ENCODE measurements at places on chromosomes 1 and 21.

DNA sequence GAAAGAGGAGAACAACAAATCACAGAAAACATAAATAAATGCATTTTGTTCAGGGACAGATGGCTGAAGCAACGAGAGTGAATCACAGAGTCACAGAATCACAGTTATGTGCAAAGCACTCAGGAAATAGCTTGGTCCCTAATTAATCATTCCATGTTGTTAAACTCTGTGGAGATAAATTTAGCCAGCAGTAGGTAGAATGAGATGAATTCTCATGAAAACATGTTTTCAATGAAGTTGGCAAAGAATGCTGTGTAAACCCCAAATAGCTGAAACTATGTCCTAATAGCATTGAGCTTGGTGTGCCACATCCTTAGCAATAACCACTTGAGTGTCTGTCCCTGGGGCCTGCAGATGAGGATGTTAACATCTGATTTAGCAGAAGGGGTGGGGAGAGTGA is 20.4 kb downstream of the LEPR start:
- no peak for DNase-seq

DNA sequence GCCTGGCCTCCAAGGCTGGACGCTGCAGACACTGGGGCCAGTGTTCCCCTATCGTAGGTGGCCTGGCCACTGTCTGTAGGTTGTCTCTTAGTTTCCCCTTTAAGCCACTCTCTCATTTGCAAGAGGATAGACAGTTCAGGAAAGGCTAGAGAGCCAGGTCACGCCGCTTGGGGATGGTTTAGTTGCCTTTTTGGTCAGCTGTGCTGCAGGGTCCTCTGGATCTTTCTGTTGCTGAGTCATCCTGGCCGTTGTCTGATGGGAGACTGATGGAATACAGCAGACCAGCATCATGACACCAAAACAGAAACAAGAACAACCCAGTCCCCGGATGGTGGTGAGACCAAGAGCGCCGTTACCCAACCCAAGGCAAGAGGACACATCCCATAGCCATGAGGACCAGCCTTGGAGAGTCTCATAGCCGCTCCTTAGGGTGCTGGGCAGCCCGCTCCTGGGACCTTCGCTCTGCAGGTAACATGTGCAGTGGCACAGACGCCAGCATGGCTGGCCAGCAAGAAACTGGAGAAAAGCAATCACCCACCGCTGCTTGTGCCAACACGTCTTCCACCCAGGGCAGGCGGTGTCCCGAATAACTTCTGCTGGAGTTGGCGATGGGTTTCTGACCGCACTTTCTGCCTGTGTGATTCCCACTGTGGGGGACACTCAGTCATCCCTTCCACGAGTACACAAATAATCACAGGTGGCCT is 79.1 kb upstream of the COL6A1 start:
- DNase-seq, result no peak

- peak; percentile 17 for DNase-seq
These were observed 1.1 kb downstream of the TTC3 start for GRCh38 chr21:37074197-37074510.

DNA sequence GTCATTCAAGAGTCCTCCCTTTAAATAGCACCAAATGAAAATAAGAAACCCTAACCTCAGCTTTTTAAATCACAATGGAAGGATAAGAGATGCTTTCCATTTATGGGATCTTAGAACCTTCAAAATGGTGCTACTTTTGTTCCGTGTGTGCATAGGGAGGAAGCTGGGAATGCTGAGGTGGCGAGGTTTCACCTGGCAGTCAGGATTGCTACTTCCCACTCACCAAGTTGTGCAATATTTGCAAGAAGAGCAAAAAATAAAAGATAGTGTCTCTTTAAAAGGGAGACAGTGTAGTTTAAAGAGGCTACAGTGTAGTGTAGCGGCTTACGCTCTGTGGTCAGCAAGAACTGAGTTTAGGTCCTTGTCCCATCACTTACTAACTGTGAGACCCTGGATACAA is 392.4 kb upstream of the ST6GALNAC5 start:
- DNase-seq, result no peak

GRCh38 chr1:57404884-57405283 is 19.0 kb downstream of the DAB1 start:
- DNase-seq, result no peak

- no peak for DNase-seq
These were observed 1.2 kb upstream of the S100A5 start for GRCh38 chr1:153541641-153542590.

DNA sequence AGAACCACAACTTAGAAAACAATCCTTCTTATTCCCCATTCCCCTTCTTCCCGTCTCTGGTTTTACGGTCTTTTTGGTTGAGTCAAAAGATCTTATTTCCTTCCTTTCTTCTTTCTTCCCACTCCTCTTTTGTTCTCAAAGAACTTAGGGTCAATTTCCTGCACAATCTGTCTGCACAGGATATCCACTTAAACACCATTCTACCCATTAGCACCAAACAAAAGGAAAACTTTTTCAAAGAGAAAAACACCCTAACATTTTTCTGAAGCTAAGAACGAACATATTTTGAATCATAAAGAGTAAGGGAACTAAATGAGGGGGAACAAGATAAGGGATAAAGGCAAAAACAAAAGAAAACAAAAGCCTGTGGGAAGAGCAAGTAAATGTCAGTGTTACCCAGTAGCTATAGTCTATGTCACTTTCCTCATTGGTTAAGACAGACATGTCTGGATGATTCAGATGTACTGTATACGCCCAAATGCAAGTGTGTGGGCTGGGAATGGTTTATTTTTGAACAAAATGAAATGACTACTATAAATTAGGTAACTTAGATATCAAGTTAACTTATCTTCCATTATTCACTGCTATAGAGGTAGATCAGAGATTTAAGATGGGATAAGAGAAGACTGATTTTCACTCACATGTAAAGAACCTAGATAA is 59.9 kb downstream of the TOR3A start:
- DNase-seq, result no peak

DNA sequence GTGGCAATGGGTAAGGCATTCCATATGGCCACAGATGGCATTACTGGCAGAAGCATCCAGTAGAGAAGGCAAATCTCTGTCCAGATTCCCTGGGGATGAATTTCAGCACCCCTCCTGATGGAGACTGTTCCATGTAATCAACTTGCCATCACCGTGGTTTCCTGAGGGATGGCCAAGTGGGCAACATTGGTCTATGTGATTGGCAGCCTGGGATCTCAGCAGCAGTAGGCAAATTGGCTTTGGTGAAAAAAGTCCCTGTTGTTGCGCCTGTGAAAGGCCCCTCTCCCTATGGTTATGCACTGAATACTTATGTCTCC is 19.3 kb downstream of the DMRTB1 start:
- no peak for DNase-seq

GRCh38 chr1:55774446-55774845 is 559.3 kb upstream of the USP24 start:
- DNase-seq, result no peak

GRCh38 chr1:1356166-1356795 is 2.1 kb downstream of the MXRA8 start:
- no peak for DNase-seq

- DNase-seq, result no peak
These were observed 22.1 kb downstream of the ACOT11 start for GRCh38 chr1:54570161-54570560.

GRCh38 chr1:61967750-61968149 is 225.5 kb downstream of the PATJ start:
- no peak for DNase-seq

GRCh38 chr1:95146637-95147036 is 29.5 kb downstream of the TLCD4 start:
- DNase-seq, result no peak

All from NCI-H1105 (cell line).